ENCODE measurements at places on chromosomes 12 and 14.

- no peaks in the 10 kb centered on the region for H3K27me3 ChIP-seq
- H3K4me3 ChIP-seq, result no peak overlapping the region
- no peak for DNase-seq
- H3K4me1 ChIP-seq, result no peaks in the 10 kb centered on the region
Measured at GRCh38 chr14:61977217-61977616, 215.0 kb downstream of the SNAPC1 start.

- peak overlapping the region; percentile 91 for H3K4me3 ChIP-seq
- H3K36me3 ChIP-seq, result no peaks in the 10 kb centered on the region
- no peaks in the 10 kb centered on the region for H3K27me3 ChIP-seq
- peak; percentile 22 for DNase-seq
- no peaks in the 10 kb centered on the region for H3K4me1 ChIP-seq
Measured at GRCh38 chr14:64337888-64338615, 43.9 kb upstream of the ESR2 start.

DNA sequence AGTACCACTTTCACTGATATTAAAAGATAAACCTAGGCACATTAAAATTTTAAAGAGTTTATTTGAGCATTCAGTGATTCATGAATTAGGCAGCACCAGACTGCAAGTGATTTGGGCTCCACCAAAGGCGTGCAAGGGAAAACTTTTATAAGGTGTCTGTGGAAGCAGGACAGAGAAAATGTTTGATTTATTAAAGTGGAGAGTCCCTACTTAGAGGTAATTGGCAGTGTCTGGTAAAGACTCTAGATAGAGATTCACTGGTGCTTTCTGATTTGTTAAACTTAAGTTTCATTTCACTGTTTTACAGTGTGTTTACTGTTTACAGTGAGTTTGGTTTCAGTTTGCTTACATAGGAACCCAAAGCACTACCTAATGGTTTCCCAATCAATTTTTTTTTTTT, 72.8 kb downstream of the ANKS1B start:
- H3K27me3 ChIP-seq, result no peaks in the 10 kb centered on the region
- H3K36me3 ChIP-seq, result no peaks in the 10 kb centered on the region
- DNase-seq, result no peak
- H3K4me3 ChIP-seq, result no peak overlapping the region
- no peaks in the 10 kb centered on the region for H3K4me1 ChIP-seq
- no peak overlapping the region for H3K27ac ChIP-seq

- H3K27ac ChIP-seq, result no peak overlapping the region
- H3K4me3 ChIP-seq, result no peak overlapping the region
- no peaks in the 10 kb centered on the region for H3K27me3 ChIP-seq
- DNase-seq, result no peak
- no peaks in the 10 kb centered on the region for H3K36me3 ChIP-seq
Measured at GRCh38 chr14:41785696-41786095, 179.0 kb downstream of the LRFN5 start.

DNA sequence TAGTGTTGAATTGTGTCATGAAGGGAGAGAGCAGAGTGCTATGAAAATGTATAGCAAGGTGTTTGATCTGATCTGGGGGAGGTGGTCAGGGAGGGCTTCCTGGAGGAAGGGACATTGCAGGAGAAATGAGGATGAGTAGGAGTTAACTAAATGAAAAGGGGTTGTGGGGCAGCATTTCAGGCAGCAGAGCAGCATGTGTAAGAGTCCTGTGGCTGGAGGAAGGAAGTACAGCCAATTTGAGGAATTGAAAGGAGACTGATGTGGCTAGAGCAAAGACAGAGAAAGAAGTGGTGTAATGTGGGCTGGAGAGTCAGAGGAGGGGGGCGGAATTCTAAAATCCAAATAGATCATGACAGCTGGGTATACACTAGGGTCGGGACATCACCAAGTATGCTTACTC, 20.5 kb downstream of the NPC2 start:
- H3K4me1 ChIP-seq, result no peaks in the 10 kb centered on the region
- no peak overlapping the region for H3K4me3 ChIP-seq
- H3K27me3 ChIP-seq, result no peaks in the 10 kb centered on the region
- H3K36me3 ChIP-seq, result peaks cover 4% of the 10 kb centered on the region
- no peak overlapping the region for H3K27ac ChIP-seq
- DNase-seq, result no peak

- no peak overlapping the region for H3K27ac ChIP-seq
- H3K4me3 ChIP-seq, result no peak overlapping the region
- no peaks in the 10 kb centered on the region for H3K36me3 ChIP-seq
- no peak for DNase-seq
Measured at GRCh38 chr12:1574865-1575259, 19.5 kb downstream of the FBXL14 start.

DNA sequence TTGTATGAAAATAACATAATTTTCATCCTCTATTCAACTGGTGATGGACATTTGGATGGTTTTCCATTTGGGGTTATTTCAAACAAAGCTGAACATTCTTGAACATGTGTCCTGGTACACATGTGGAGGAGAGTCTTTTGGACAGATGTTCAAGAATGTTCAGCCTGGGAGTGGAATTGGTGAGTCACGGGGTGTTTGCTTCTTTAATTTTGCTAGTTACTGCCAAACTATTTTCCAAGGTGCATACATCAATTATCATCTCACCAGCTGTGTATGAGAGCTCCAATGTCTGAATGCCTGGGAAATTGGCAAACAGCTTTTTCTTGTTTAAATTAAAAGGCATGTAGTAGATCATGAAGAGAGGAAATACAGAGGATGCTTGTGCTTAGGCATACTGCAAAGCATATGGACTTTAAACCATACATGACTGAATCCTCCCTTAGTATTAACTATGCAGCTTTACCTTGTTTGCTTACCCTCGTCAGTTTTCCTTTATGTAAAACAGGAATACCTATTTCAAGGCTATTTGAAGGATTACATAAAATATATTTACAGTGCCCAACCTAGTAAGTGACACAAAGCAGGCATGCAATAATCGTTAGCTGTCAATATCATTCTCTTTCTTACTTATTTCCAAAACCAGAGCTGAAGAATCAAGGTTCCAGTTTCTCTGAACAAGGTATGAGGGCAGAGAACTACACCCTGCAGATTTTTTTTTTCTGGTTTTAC, 152.1 kb downstream of the ITPR2 start:
- H3K4me3 ChIP-seq, result no peak overlapping the region
- no peaks in the 10 kb centered on the region for H3K27me3 ChIP-seq
- DNase-seq, result no peak
- no peaks in the 10 kb centered on the region for H3K4me1 ChIP-seq
- peaks cover 3% of the 10 kb centered on the region for H3K36me3 ChIP-seq

DNA sequence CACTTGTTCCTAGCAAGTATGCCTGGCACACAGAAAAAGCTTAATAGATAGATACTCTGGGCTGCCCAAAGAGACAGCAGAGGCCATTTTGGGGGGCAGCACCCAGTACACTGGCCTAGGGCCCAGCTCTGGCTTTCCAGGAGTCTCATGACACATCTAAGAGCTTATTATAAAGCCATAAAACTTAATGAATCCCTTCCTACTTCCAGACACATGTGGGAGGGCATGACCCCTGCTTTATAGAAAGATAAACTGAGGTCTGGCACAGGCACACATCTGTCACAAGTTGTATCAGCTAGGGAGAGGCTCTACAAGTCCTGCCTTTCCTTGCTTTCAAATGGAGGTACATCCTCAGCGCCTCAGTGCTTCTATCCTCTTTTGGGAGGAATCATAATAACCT, 27.1 kb downstream of the FMNL3 start:
- no peaks in the 10 kb centered on the region for H3K36me3 ChIP-seq
- no peaks in the 10 kb centered on the region for H3K27me3 ChIP-seq
- DNase-seq, result no peak
- H3K4me1 ChIP-seq, result 0 out of 2 replicates have a peak, but pooled peaks cover 1% of the 10 kb centered on the region
- no peak overlapping the region for H3K27ac ChIP-seq

DNA sequence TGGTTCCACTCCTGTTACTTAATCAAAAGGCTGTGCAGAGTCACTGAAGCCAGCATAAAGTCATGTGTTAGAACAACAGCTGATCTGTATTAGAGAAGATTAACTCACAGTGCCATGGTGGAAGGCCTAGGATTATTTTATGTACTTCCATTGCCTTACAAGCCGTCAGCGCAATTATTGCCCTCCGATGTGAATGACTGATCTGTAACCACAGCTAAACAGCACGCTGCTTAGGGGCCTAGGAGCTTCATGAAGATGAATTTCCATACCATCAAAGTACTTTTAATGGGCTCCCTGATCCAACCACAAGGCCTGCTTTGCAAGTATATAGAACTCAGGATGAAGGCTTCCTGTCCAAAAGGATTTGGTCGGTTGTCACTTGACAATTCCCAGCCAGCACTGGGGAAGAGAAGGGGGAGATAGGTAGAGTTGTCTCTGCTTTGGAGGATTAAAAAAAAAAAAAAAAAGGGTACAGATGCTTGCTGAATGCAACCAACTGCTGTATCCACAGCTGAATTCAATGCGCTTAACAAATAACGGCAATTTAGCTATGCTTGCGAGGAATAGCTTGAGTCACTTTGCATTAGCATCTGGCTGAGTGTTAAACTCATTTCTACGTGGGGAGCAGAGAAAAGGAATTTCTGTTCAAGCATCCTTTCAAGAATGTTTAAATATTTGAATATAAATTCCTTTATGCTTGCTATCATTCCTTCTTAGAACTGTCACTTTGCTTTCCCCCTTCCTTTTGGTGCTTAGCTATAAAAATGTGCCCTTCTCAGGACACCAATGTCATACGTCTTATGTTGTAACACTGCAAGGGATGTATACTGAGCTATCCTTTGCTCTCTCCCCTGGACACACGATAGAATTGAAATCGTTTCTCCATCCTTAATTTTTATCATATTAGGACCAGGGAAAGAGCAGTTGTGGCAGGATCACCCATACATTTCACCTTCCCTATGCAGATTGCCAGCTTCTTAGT, 387.8 kb downstream of the SOX5 start:
- DNase-seq, result no peak
- no peak overlapping the region for H3K4me3 ChIP-seq
- no peaks in the 10 kb centered on the region for H3K4me1 ChIP-seq
- H3K36me3 ChIP-seq, result no peaks in the 10 kb centered on the region

DNA sequence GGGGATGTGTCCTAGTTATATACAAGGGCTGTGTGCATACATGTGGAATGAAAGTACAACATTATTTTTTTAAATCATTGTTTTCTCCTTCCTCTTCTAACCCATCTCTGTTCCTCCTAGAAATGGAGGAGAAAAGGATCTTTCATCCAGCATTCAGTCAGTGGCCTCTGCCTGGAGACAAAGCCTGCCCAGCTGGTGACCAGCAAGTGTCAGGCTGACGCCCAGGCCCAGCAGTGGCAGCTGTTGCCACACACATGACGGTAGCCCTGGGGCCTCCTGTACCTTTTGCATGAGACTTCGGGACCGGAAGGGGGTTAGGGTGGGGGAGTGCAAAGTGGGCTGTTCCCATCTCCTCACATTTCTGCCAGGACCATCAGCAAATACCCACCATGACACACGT, 46.2 kb downstream of the ERH start:
- DNase-seq, result no peak
- H3K27ac ChIP-seq, result no peak overlapping the region
- no peaks in the 10 kb centered on the region for H3K36me3 ChIP-seq
- H3K4me1 ChIP-seq, result peaks cover 2% of the 10 kb centered on the region

- DNase-seq, result no peak
- no peak overlapping the region for H3K4me3 ChIP-seq
- no peaks in the 10 kb centered on the region for H3K36me3 ChIP-seq
- 0 out of 2 replicates have a peak, but pooled peaks cover 3% of the 10 kb centered on the region for H3K4me1 ChIP-seq
- H3K27me3 ChIP-seq, result no peaks in the 10 kb centered on the region
Measured at GRCh38 chr14:98893675-98894074, 378.3 kb downstream of the BCL11B start.

- H3K4me1 ChIP-seq, result no peaks in the 10 kb centered on the region
- no peak overlapping the region for H3K27ac ChIP-seq
- no peak for DNase-seq
- H3K36me3 ChIP-seq, result no peaks in the 10 kb centered on the region
- no peaks in the 10 kb centered on the region for H3K27me3 ChIP-seq
Measured at GRCh38 chr12:68675101-68675842, 11.5 kb upstream of the NUP107 start.

- peak; percentile 89 for DNase-seq
- H3K4me1 ChIP-seq, result peaks cover 10% of the 10 kb centered on the region
- no peak overlapping the region for H3K27ac ChIP-seq
- no peaks in the 10 kb centered on the region for H3K27me3 ChIP-seq
- H3K4me3 ChIP-seq, result no peak overlapping the region
- H3K36me3 ChIP-seq, result no peaks in the 10 kb centered on the region
Measured at GRCh38 chr12:14260011-14260993, 105.2 kb upstream of the ATF7IP start.

- no peak overlapping the region for H3K4me3 ChIP-seq
- H3K27me3 ChIP-seq, result no peaks in the 10 kb centered on the region
Measured at GRCh38 chr14:33589334-33589733, 361.5 kb downstream of the EGLN3 start.

DNA sequence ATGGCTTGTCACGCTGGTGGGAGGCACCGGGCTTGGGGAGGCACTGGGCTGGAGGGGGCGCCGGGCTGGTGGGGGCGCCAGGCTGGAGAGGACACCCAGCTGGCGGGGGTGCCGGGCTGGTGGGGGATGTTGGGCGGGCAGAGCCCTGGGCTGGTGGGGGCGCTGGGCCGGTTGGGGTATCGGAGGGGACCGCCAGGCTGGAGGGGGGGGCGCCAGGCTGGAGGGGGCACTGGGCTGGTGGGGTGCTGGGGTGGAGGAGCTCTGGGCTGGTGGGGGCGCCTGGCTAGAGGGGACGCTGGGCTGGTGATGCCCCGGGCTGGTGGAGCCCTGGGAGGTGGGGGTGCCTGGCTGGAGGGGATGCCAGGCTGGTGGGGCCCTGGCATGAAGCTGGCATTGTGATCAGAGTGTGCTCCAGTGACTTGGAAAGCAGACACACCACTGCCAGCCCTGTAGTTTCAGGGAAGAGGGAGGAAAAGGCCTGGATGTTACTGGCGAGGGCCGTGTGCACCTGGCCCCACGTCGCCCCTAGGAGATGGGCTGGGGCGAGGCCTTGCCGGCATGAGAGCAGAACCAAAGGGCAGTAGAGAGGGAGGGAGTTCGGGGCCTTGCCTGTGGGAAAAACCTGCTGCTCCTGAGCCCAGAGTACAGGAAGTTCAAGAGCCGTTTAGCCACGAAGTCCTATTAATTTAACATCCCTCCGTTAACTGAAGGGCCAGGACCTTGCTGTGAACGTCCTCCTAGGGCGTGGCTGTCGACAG, 13.1 kb downstream of the TEDC1 start:
- H3K4me1 ChIP-seq, result no peaks in the 10 kb centered on the region
- DNase-seq, result no peak
- no peak overlapping the region for H3K4me3 ChIP-seq
- no peaks in the 10 kb centered on the region for H3K36me3 ChIP-seq

- H3K36me3 ChIP-seq, result no peaks in the 10 kb centered on the region
- H3K4me1 ChIP-seq, result no peaks in the 10 kb centered on the region
- H3K4me3 ChIP-seq, result no peak overlapping the region
- no peak overlapping the region for H3K27ac ChIP-seq
Measured at GRCh38 chr12:102542816-102543440, 62.6 kb upstream of the IGF1 start.

GRCh38 chr14:98955741-98956070, 316.3 kb downstream of the BCL11B start:
- no peaks in the 10 kb centered on the region for H3K27me3 ChIP-seq
- H3K4me1 ChIP-seq, result no peaks in the 10 kb centered on the region
- no peak overlapping the region for H3K4me3 ChIP-seq
- no peaks in the 10 kb centered on the region for H3K36me3 ChIP-seq

- no peaks in the 10 kb centered on the region for H3K27me3 ChIP-seq
- peaks cover 2% of the 10 kb centered on the region for H3K4me1 ChIP-seq
- H3K27ac ChIP-seq, result no peak overlapping the region
Measured at GRCh38 chr14:67820428-67820971, 921 bp downstream of the RAD51B start.
